Dorsolateral prefrontal cortex (tissue), 122 donors: ENCODE measurements at places on chromosomes 13 and 19.

GRCh38 chr13:32010136-32010535 lies 21.4 kb upstream of the FRY start:
- DNase-seq, result no peak

DNA sequence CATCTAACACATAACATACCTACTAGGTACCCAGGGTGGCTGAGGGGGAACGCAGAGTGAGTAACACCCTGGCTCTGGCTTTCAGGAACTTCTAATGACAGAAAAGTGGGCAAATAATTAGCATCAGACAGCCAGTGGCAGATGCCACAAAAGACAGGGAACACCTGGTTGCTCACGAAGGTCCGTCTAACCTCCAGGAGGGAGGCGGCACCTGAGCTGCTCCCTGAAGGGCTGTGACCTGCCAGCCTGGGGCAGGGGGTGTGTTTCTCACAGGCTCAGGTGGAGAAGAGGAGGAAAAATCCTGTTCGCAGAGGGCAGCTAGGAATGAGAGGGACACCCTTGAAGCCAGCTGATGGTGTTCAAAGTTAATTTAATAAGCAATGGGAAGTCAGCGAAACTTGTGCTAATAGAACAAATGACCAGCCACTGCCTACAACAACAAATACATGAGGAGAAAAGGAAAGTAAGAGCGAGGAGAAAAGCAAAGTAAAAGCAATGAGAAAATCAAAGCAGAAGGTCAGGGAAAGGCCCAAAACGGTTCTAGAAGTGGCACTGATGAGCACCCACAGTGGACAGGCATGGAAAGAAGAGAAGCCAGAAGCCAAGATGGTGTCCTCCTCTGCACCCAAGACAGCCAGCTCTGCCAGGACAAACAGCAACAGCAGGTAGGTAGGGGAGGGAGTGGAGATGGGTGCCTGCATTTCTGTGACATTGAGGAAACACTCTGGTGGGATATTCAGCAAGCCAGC lies 87.3 kb downstream of the STK24 start:
- no peak for DNase-seq

DNA sequence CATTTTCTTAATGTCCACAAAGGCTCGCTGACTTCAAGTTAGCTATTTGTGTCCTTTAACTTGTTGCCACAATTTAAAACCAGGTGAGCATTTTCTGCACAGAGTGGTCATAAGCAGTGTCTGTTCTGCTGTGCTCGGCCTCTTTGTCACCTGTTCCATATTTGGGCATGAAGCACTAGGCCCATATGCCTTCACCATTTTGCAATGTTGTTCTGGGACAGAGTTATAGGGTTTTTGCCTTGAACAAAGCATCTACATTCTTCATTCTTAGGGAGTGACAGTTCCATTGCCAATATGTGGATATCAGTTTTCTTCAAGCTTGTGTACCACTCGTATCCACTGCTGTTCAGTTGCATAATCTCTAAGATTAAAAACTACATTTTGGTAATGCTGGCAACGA lies 56.1 kb downstream of the LRCH1 start:
- no peak for DNase-seq

- no peak for DNase-seq
These were observed 25.7 kb upstream of the FREM2 start for GRCh38 chr13:38661010-38661675.

DNA sequence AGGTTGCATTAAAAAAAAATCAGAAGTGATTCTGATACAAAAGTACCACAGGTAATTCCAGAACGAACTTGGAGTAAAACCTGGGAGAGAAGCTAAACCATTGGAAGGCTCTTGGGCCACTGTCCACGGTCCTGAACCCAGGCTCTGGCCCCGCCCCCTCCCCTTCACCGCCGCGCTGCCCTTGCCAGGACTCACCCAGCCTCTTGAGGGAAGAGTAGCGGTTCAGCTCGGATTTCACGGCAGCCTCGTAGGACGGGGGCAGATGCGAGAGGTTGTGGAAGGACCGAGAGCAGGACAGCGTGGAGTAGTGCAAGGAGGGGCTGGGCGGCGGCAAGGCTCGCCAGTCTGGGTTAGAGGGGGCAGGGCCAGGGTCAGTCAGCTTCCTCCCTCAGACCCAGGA lies 5.7 kb downstream of the SHISA7 start:
- DNase-seq, result no peak

- peak; percentile 99 for DNase-seq
These were observed at the start of gene MYH14 for GRCh38 chr19:50203281-50204080. Gene MYH14 (plus strand): TSS chr19:50203622. CDS start chr19:50210366, 6,744 bp downstream.

GRCh38 chr13:82661126-82661525 lies 1221.1 kb downstream of the SLITRK1 start:
- DNase-seq, result no peak

DNA sequence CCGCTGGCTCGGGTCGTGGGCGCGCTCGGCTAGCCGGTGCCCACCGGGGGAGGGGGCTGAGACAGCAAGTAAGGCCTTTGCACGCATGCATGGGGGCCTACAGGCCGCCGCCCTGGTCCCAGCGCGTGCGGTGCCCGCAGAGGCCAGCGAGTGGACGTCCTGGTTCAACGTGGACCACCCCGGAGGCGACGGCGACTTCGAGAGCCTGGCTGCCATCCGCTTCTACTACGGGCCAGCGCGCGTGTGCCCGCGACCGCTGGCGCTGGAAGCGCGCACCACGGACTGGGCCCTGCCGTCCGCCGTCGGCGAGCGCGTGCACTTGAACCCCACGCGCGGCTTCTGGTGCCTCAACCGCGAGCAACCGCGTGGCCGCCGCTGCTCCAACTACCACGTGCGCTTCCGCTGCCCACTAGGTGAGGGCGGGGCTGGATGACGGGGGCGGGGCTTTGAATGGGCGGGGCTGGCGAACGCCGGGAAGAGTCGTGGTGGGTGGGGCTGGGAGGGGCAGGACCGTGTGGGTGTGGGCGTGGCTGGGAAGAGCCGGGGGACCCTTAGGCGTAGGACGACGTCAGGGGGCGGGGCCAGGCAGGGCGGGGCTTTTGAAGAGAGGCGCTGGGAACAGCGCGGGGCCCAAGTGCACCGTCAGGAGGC lies 2.1 kb downstream of the CILP2 start:
- no peak for DNase-seq

DNA sequence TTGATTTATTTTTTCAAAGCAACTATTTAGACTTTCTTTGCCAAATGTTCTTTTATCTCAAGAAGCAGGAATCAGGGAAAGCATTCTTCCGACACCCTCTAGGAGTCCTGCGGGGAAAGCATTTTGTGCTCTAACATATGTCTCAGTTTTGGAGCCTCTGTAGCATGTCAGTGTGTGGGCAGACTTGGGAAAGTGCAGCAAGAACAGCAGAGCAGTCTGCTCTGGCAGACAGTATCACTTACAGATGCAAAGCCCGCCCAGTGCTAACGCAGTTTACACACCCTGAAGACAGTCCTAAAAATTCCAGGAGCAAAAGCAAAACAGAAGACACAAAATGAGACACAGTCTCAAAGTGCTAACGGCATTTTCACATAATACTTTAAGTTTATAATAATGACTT lies 393.5 kb downstream of the KLF12 start:
- peak; percentile 39 for DNase-seq

- no peak for DNase-seq
These were observed 429.1 kb upstream of the ARGLU1 start for GRCh38 chr13:106996867-106997618.

DNA sequence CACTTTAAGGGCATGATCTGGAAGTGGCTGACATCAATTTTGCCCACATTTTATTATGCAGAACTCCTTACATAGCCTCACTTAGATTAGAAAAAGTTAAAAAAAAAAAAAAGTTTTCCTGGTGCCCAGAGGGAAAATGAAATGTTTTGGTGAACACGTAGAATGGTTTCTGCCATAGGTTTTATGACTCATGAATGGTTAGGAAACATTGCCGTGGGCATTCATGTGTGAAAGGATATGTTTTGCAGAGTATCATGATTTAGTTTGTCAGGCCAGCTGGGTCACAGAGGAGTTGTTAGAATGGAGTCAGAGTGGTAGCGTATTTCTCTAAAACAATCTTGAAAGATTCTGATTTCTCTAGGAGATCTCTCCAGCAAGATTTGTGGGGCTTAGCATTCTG lies 133.8 kb downstream of the MRPL57 start:
- no peak for DNase-seq

GRCh38 chr19:1474011-1474764 lies 4.8 kb downstream of the C19orf25 start:
- DNase-seq, result no peak

- DNase-seq, result no peak
These were observed 7.0 kb upstream of the SPACA6 start for GRCh38 chr19:51686171-51686570.

DNA sequence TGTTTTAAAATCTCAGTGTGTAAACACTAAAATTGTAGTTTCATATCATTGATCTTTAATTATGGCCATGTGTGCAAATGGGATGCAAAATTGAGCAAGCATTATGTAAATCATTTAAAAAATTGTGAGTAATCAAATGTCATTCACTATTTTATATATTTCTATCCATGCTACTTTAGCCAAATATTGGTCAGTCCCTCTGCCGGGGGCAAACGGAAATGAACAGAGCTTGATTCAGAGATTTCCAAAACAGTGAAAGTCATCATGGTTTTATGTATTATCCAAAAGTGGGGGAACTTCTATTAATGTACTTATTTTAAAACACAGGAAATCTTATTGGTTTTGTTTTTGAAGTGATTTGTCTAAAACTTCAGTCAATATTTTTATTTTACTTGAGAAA lies 219.1 kb downstream of the IRS2 start:
- DNase-seq, result no peak

DNA sequence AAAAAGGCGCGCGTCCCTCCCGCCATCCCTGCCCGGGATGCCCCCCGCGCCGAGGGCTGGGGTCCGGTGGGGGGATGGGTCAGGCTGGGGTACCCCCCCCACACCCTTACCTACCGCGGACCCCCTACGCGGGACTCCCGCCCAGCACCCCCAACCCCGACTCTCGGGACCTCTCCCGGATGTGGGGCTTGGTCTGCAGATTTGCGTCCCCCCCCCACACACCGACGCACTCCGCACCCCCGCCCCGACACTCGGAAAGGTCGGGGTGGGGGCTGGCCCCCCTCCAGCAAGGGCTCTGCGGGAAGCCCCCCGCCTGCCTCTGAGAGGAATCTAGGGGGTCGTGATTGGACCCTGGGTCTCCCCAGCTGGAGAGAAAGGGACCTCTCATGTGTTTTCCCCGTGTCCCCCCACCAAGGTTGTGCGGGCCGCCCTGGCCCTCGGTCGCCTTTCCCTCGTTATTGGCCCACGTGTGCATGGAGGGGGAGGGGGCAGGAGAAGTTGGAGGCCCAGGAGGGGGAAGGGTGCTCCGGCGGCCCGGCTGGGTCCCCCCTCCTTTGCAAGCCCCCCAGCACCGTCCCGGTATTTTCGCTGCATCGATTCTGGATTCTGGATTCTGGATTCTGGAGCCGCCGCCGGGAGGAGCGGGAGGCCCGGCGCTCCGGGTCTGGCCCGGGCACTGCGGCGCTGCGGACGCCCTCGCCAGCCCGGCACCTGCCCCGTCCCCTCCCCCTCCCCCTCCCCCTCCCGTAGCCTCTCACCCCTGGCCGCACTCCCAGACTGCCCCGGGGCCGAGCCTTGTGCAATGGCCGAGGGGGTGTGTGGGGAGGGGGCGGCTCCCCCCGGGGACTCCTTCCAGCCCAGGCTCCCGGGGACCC lies 607 bp downstream of the NFIC start:
- DNase-seq, result no peak

DNA sequence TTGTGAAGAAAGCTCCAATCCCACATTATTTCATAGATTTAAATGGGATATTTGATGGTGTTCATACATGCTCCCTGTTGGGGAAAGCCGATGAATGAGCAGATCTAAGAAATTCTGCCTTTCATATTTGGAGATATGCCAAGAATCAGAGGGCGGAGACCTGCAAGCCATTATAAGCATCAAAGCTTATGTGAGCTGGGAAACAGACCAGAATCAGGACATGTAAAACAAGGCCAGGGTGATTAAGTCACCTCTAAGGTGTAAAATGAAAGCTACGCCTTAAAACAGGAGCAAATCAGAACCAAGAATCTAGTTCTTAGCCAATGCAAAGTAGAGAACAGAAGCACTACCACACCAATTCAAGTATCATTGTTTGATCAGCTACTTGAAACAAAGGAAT lies 392.4 kb downstream of the DCT start:
- DNase-seq, result no peak

DNA sequence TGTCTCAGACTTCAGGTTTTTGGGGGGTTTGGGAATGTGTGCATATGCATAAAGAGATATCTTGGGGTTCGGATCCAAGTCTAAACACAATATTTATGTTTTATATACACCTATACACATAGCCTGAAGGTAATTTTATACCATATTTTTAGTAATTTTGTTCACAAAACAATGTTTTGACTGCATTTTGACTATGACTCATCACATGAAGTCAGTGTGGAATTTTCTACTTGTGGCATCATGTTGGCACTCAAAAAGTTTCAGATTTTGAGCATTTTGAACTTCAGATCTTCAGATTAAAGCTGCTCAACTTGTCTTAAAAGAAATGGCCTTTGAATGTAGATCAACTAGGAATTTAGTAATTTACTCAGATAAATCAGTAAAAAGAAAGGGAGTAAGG lies 712.9 kb upstream of the GPC6 start:
- DNase-seq, result no peak

DNA sequence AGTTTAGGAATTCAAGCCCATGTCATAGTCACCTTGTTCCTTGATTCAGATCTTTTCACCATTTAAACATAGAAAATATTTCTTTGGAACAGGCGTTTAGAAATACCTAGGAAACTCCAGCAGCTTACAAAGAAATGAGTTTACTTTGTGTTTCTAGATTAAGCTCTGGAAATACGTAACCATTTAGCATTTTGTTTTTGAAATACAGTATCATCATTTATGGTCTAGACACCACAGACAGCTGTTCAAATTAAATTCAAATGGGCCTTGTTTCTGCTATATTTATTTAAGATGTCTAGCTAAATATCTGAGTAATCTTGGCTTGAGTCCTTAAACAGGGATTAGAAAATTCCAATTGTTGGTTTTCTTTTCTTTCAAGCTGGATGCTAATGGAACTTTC lies 228.5 kb downstream of the NDFIP2 start:
- no peak for DNase-seq

DNA sequence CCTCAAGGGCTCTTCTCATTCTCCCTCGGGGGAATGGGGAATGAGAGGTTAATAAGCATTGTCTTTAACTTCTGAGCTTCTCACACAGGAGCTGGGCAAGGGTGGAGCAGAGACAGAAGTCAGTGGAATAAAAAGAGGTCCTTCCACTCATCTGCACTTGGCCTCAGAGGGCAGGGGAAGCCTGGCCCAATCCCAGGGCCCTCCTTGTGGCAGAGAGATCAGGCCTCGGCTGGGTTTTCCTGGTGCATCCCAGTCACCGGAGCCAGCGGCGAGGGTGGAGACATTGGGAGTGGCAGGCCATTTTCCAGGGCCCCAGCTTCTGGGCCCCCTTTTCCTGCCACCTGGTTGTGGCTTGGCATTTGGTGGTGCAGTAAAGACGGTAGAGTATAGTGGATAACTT lies 10.6 kb downstream of the CALM3 start:
- peak; percentile 15 for DNase-seq

DNA sequence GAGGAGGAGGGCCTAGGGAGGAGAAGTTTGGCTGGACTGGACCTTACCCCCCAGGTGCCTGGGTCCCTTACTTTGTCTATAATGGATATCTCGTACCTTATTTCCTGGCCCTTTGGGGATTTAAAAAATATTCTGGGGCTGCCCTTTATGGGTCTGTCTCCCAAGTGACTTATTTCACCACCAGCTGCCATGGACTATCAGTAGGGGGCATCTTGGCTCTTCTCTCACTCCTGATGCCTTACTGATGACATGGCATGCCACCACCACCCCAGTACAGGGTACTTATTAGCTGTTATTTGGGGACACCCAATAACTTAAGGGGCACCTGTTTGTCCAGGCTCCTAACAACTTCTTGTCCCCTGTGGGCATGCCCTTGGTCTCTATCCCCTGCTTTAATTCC lies 38.0 kb downstream of the NFIX start:
- DNase-seq, result no peak
